T follicular helper cell (primary cell): ENCODE measurements at places on chromosomes 6 and 20.

DNA sequence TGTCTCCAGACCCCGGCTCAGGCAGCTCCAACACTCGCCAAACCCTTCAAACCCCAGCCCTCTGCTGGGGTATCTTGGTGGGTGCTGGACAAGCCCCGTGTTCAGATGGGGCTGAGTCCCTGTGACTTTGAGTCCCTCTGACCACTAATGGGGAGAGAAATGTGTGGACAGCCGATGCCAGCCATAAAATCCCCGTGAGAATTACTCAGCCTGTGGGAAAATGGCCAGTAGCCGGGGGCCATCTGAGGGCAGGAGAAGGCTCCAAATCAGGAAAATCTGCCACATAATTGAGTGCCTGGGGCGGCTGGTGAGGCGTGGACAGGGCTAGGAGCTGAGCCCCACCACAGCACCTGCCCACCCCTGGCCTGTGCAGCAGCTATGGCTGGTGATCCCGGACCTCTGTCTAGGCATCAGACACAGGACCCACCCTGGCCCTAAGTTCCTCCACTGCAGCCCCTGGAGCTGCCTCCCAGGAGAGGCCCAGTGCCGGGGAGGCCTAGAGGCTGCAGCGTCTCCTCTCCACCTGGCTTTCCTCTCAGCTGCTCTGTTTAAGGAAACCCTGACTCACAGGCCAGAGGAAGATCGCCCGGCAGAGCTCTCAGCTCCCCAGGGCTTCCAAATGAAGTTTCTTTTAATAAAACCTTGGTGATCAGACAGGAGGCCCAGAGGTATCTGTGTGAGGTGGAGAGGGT lies 53.7 kb upstream of the SLCO4A1 start:
- DNase-seq, result no peak

GRCh38 chr20:1369970-1370369 lies 22.9 kb downstream of the FKBP1A start:
- DNase-seq, result no peak

DNA sequence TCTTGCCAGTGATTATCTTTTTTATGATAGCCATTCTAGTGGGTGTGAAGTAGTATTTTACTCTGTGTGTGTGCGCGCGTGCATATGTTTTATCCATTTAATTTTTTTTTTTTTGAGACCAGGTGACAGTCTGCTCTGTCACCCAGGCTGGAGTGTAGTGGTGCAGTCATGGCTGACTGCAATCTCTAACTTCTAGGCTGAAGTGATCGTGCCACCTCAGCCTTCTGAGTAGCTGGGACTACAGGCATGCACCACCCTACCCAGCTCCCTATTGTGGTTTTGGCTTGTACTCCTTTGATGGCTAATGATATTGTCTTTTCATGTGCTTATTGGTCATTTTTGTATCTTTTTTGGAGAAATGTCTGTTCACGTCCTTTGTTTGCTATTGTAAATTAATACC lies 33.3 kb downstream of the ITCH start:
- no peak for DNase-seq

DNA sequence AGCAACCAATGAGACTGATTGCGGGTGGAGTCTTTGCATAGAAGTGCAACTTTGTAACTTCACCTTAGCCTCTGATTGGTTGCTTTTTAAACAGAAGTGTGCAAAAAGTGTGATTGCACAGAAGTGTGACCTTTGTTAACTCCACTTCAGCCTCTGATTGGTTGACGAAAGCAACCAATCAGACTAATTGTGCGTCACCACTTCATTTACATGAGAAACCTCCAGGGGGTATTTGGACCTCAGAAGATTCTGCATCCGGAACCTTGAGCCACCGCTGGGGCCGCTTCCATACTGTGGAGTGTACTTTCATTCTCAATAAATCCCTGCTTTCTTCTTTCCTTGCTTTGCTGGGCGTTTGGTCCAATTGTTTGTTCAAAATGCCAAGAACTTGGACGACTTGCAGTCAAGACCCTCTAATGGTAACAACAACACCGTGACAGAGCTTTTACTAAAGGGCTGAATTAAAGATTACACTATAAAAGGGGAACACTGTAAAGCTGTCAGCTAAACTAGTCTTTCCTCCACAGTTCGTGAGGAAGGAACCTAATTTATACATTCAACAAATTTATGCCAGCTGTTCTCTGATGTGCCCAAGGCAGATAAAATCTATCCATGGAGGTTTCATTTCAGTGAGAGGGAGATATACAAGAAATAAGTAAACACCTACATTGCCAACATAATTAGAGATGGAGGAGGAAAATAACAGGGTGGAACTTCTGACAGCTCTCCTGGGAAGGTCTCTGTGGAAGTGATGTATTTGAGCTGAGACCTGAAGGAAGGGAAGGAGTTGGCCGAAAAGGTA lies 1.4 kb upstream of the HECA start:
- no peak for DNase-seq

GRCh38 chr6:70956451-70957283 lies at the start of gene B3GAT2:
Gene B3GAT2, minus strand, starts transcription at chr6:70957060. Its CDS starts 631 bp downstream, at chr6:70956429.
- no peak for DNase-seq

- DNase-seq, result no peak
Observed at GRCh38 chr6:92201618-92202017, 1217.7 kb downstream of the EPHA7 start.

GRCh38 chr20:55778796-55779195 lies 226.5 kb downstream of the CBLN4 start:
- no peak for DNase-seq

GRCh38 chr6:95410168-95410567 lies 167.2 kb upstream of the MANEA start:
- DNase-seq, result no peak

DNA sequence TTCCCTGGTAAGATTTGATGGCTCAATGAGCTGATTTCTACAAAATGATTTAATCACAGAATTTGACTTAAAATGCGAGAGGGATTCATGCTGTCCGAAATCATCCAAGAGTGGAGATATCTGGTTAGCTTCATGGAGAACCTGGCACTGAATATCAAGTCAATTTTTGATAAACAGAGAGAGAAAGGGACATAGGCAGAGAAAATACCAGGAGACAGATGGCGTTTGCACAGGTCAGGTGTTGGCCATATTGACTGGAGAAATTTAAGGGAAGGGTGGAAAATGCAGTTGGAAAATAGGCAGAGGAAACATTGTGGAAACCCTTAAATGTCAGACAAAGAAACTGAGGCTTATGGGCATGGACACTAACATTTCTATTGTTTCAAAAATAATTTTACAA lies 47.0 kb downstream of the BCAS1 start:
- DNase-seq, result no peak

DNA sequence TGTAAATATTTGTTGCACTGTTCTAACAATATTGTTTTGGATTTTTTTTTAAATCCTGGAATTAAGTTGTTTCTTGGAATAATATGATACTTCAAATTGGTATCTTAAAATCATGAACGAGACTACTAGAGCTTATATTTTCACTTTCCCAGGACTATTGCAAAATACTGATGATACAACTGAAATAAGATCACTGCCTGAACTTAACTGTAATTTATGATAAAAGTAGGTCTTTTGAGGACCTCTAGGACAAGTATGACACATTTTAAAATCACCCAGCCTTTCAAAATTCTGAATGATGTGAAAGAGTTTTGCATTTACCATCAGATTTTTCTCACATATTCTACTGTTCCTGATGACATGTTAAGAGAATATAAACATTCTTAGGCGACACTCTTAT lies 8.6 kb upstream of the UBE2J1 start:
- no peak for DNase-seq

GRCh38 chr20:33673114-33673409 lies 1.2 kb downstream of the NECAB3 start:
- no peak for DNase-seq

- no peak for DNase-seq
Observed at GRCh38 chr6:138818496-138819194, 22.8 kb downstream of the ECT2L start.

DNA sequence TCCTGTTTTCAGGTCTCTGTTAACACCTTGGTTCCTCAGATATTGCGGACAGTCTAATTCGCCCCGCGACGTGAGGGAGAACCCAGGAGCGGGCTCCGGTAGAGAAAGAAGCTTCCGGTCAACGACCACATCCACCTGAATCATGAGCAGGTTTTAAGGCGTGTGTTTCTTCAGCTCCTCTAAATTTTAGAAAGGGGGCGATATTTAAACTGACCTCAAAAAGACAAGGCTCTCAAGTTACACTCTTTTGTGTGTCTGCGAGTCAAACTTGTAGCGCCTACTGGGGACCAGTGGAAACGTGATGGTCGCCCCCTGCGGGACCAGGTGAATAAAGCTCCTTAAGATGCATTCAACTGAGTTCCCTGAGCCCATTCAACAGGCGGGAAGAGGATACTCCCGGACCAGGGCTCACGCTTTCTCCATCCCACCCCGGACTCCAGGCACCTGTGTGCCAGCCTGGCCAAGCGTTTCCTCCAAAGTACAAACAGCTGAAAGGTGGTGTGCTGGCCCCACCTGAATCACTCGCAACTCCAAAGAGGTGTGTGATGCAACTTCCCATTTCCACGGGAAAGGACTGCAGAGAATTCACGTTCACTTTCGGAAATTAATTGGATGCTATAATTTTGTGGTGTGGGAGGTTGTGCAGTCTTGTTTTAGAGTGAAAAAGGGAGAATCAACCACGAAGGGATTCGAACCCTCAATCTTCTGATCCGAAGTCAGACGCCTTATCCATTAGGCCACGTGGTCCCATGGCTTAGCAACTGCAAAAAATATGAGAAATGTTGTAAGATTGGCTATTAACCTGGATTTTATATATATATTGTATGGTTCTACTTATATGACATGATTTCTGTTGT lies 17.0 kb downstream of the GPX5 start:
- peak; percentile 31 for DNase-seq

- DNase-seq, result no peak
Observed at GRCh38 chr6:100612094-100612493, 147.4 kb upstream of the SIM1 start.

DNA sequence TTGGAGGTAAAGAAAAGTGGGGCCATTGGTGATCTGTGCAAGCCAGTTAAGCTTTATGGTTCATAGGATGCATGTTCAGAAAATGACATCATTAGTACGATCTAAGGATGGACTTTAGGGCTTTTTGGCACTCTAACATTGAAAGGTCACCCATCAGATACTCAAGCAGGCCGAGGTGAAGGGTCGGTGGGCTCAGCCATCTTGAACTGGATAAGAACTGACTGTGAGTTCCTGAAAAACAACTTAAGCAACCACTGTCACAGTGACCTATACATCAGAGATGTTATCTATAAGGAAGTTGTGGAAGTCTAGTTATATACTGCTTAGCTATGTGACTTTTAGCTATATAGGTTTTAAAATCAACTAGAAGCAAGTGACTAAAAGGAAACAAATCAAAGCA lies 13.0 kb upstream of the ITCH start:
- DNase-seq, result no peak

DNA sequence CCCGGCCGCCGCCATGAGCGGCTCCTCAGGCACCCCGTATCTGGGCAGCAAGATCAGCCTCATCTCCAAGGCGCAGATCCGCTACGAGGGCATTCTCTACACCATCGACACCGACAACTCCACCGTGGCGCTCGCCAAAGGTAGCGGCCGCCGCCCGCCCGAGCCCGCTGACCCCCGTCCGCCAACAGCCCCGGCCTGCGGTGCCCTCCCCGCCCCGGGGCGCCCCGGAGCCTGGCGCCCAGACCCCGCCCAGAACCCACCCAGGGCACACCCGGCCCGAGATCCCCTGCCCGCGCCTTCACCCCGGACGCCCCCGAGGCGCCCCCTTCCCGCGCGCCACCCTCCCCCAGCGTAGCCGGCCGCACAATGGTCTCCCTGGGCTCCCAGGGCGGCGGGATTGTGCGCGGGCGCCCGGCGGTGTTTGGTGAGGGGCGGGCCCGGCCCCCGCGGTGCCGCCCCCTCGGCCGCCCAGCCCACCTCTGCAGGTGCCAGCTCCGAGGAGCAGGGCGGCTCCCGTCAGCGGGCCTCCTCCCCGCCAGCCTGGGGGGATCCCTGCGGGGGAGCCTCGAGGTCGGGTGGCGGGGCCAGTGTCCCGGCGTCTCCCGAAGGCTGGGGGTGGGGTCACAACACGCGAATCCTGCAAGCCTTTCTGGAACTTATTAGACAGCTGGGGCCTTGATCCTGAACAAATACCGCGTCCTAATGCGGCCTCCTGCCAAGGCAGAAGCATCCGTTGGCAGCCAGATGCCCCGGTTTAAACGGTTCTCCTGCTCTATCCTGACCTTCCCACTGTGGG lies 577 bp downstream of the LSM14B start:
- DNase-seq, result peak; percentile 22

DNA sequence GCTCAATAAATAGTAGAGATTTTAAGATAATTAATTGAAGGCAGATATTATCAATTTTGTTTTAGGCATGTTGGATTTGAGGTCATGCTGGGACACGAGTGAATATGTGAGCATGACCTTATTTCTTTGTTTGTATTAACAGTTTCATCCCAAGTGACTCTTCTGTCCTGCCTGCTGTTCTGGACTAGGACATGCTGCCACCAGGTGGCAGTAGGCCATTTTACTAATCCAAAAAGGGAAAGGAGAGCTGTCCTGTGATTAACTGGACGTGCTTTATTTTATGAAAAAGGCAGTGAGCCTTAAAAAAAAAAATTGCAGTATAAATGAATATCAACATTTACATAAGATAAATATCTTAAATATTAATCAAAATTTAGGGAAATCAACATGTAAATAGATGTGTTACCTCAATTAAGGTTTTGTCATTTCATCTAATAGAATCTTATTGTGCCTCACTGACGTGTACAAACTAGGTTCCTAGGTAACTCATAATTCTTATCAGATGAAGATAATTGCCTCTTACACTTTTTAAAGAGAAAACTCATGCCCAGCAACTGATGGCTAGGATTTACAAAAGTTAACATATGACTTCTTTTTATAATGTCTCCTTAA lies 49.8 kb downstream of the FRK start:
- DNase-seq, result peak; percentile 19

DNA sequence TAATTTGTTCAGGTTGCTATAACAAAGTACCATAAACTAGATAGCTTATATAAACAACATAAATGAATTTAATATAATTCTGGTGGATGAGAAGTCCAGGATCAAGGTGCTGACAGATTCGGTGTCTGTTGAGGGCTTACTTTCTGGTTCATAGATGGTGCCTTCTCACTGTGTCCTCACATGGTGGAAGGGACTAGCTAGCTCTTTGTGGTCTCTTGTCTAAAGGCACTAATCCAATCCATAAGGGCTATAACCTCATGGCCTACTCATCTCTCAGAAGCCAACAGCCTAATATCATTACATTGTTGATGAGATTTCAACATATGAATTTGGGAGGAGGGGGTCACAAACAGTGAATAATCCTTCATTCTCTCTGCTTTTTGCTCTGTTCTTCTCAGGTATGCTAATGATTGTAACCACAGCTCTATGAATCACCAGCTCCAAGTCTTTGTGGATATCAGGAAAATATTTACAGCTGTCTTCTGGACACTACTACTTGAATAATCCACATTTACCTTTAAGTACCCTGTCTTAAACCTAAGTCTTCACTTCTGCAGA lies 122.3 kb downstream of the NKAIN2 start:
- DNase-seq, result no peak
